IPS DF 19.7 (cell line): ENCODE measurements at places on chromosomes 4 and X.

- DNase-seq: no peak
These were observed 16.6 kb downstream of the SMPX start for GRCh38 chrX:21741364-21741763.

GRCh38 chr4:104905546-104905945 lies 241.1 kb upstream of the TET2 start:
- DNase-seq: no peak

GRCh38 chr4:76883147-76883546 lies 14.8 kb downstream of the SOWAHB start:
- DNase-seq: no peak

GRCh38 chrX:81206476-81206875 lies 4.6 kb downstream of the SH3BGRL start:
- DNase-seq: no peak

DNA sequence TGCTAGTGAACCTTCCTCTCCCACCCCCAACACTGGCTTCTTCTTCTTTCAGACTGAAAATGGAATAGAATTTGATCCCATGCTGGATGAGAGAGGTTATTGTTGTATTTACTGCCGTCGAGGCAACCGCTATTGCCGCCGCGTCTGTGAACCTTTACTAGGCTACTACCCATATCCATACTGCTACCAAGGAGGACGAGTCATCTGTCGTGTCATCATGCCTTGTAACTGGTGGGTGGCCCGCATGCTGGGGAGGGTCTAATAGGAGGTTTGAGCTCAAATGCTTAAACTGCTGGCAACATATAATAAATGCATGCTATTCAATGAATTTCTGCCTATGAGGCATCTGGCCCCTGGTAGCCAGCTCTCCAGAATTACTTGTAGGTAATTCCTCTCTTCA lies 14.7 kb downstream of the TNMD start:
- DNase-seq: no peak

DNA sequence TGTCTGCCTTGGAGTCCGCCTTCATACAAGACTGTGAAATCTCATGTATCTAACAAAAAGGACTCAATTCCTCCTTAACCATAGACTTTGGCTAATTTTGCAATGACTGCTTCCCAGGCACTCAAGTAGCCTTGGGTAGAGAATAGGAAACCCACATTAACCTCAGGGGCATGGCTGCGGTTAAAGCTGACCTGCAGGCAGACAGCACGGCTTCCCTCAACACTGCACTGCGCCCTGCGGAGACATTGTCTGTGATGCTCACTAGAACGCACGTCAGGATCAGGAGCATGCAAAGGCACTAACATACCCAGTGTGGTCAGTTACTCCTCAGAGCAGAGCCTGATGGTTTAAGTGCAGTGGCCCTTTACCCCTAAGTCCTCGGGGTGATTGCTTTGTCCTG lies 10.3 kb upstream of the GPR143 start:
- no peak for DNase-seq

DNA sequence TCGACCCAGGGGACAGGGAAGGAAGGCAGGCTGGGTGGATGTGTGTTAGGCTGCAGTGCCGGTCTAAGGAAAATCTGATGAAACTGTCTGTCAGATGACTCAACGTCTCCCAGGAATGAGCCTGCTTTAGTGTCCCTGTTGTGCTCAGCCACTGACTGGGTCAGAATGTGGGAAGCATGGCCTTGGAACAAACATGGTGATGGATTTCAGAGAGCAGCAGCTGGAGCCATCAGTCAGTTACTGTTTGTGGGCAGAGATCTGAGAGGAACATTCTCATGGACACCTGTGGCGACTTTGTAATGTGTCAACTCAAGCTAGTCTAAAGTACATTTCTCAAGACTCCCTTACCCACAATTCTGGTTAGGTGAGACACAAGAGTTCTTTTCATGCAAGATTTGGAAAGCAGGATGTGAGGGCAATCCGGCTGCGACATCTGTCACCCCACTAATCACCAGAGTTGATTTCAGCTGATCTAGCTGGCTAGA lies 63.2 kb downstream of the ANAPC10 start:
- DNase-seq: no peak

DNA sequence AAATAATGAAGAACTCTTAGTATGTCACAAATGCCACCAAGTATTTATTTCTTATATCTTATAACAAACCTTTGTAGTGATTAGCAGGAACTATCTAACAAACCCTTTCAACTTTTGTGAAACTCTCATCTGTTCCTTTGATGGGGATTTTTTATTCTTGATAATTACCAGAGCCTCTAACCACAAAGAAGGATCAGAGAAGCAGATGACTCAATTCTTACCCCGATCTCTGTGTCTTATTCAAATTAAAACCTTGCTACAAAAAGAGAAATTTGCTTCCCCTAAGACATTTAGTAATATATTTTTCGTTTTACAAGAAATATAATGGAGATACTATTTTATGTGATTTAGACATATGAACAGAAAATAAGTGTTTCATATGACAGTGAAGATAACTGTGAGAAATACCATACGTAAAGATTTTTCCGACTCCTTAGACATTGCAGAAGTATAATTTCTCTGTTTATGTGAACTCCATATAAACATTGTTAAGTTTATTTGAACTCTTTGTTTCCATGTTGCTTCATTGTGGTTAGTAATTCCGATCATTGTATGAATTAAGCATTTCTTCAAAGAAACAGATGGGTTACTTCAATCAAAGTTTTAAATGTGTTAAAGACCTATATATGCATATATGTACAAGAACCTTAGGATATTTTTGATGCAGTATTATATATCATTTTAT lies 205.4 kb downstream of the CFAP299 start:
- DNase-seq: no peak

DNA sequence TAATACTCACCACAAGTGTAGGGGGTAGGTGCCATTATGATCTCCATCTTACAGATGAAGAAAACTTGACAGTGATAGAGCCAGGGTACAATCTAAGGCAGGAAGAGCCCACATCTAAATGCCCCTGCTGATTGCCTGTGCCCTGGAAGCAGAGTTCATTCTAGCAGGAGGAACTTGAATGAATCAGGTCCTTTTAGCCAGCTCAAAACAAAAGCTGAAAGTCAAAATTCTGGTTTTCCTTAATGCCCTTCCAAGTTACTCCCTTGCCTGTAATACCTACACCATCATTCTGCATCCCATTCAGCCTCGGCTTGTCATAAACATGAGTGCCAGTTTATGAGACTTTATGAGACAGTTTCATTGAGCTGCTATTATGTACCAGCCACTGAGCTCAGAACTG lies 89.6 kb downstream of the SCD5 start:
- no peak for DNase-seq

DNA sequence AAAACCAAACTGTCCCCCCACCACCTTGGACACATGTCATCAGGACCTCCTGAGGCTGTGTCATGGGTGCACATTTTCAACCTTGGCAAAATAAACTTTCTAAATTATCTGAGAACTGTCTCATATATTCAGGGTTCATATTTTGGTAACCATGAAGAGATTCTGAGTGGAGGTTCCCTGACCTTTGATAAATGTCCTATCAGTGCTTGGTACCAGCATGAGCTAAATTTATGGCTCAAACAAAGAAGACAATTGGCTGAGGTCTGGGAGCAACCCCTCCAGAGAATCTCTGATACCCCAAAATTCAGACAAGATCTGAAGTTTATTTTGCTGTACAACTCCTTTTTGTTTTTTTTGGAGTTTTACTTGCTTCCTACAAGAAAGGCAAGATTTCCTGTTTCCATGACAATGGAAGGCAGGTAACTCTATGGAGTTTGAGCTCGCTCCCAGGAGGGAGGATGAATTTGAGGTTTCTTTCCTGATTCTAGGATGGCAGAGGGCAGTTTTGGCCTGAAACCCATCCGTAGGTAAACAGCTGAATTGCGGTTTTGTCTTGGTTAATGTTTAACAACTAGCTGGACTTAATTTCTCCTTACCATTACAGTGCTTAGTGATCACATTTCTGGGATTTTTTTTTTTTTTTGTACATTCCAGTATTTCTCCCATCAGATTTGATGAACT lies 14.5 kb downstream of the UGT2B15 start:
- no peak for DNase-seq
